Body of pancreas (tissue), 4 donors: ENCODE measurements at places on chromosomes 4 and X. TPM values are rescaled to one million over a fixed set of nuclear protein-coding genes. Genes with fewer than 3 reads are reported as not detected.

Gene HSFX1
- total RNA-seq = 0.26 TPM

Gene SULT1B1
- total RNA-seq = 4.0 TPM

Gene GLOD5
- not detected for total RNA-seq

Gene UGT8
- 8.3 TPM for total RNA-seq

Gene PPP2R2C
- total RNA-seq = 0.66 TPM

Gene TCEAL2
- total RNA-seq = 1.3 TPM

DNA sequence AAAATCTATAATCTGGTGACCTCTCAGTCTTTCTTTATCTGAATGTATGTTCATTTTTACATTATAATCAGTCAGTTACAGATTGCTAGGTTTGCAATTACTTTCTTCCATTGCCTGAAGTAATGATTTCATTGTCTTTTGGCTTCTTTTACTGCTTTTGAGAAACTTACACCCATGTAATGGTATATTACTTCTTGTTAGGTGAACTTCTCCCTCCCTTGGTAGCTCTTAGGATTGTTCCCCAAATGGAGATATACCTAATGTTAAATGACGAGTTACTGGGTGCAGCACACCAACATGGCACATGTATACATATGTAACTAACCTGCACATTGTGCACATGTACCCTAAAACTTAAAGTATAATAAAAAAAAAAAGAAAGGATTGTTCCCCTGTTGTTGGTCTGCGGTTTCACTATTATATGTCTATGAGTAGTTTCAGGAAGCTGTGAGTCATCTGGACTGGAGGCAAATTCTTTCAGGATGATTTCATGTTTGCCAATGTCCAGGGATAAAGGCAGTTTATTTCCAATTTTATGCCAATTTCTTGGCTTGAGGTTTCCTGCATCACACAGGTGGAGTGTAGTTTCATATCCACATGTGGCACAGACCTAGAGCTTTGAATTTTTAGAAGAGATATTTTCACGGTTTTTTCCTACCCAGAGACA, 21.8 kb downstream of the SPANXC start:
- H3K27ac ChIP-seq = no peak overlapping the region
- H3K27me3 ChIP-seq = no peaks in the 10 kb centered on the region
- no peak overlapping the region for H3K4me3 ChIP-seq
- no peak for DNase-seq

DNA sequence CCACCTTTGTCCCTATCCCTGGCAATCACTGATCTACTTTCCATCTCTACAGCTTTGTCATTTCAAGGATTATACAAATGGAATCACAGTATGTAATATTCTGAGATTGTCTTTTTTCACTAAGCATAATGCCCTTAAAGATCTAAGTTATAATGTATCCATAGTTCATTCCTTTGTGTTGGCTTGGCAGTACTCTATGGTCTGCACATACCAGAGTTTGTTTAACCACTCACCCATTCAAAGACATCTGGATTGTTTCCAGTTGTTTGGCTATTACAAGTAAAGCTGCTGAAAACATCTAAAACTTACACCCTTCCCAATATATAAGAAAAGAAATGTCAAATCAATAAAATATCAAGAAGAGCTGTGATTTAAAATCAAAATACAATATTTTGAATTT, 26.0 kb upstream of the AWAT1 start:
- H3K4me3 ChIP-seq = no peak overlapping the region
- H3K4me1 ChIP-seq = no peaks in the 10 kb centered on the region
- H3K36me3 ChIP-seq = no peaks in the 10 kb centered on the region
- H3K27me3 ChIP-seq = no peaks in the 10 kb centered on the region

DNA sequence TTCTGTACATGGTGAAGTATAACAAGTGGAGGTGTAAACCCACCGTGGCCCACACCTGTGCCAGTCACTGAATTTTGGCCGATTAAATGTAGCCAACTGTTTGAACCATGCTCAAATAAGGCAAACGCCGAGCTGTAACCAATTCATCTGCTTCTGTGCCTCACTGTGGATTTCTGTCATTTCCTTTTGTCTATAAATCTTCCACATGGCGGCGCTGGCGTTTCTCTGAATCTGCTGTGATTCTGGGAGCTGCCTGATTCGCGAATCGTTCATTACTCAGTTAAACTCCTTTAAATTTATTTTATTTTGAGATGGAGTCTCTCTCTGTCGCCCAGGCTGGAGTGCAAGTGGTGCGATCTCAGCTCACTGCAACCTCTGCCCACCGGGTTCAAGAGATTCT, 19.2 kb downstream of the SUPT20HL2 start:
- H3K27me3 ChIP-seq = no peaks in the 10 kb centered on the region
- H3K36me3 ChIP-seq = no peaks in the 10 kb centered on the region
- H3K27ac ChIP-seq = no peak overlapping the region
- no peak for DNase-seq

DNA sequence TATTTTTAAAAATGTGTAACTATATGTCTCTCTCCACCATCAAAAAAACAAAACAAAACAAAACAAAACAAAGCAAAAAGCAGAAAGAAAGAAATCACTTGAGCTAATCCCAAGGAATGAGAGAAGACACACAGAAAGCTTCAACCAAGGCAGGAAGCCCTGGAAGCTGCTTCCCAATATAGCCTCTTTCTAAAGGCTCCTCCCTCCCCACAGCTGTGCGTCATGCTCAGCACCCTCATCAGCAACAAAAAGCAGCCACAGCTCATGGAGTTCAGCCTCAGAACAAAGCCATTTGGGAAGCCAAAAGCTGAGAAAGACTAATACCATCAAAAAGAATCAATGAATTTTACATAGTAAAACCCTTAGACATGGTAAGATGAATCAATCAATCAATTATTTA, 501.6 kb upstream of the SMIM31 start:
- H3K27me3 ChIP-seq = no peaks in the 10 kb centered on the region
- DNase-seq = no peak
- H3K4me1 ChIP-seq = no peaks in the 10 kb centered on the region
- H3K4me3 ChIP-seq = no peak overlapping the region
- H3K36me3 ChIP-seq = no peaks in the 10 kb centered on the region
- no peak overlapping the region for H3K27ac ChIP-seq

GRCh38 chrX:63743596-63743995, 41.4 kb downstream of the ARHGEF9 start:
- no peaks in the 10 kb centered on the region for H3K36me3 ChIP-seq
- H3K4me3 ChIP-seq = no peak overlapping the region
- H3K27ac ChIP-seq = no peak overlapping the region
- H3K27me3 ChIP-seq = no peaks in the 10 kb centered on the region
- no peak for DNase-seq

DNA sequence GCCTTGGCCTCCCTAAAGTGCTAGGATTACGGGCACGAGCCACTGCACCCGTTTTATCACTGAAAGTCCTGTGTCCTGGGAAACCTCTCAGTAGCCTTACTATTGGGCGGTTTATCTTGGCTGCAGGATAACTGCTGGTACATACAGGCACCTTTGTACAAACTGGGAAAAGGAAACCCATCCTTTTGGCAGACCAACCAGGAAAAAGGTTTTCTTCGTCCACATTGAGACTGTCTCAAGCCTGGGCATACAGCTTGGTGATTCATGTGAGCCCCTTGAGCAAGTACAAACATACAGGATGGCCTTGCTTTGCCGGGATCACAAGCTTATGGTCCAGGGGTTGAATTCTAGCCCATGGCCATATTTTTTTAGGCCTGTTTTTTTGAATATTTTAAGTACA, 32.8 kb downstream of the RWDD4 start:
- H3K4me3 ChIP-seq = no peak overlapping the region
- H3K4me1 ChIP-seq = peaks cover 13% of the 10 kb centered on the region
- H3K27me3 ChIP-seq = no peaks in the 10 kb centered on the region
- no peaks in the 10 kb centered on the region for H3K36me3 ChIP-seq
- no peak overlapping the region for H3K27ac ChIP-seq

DNA sequence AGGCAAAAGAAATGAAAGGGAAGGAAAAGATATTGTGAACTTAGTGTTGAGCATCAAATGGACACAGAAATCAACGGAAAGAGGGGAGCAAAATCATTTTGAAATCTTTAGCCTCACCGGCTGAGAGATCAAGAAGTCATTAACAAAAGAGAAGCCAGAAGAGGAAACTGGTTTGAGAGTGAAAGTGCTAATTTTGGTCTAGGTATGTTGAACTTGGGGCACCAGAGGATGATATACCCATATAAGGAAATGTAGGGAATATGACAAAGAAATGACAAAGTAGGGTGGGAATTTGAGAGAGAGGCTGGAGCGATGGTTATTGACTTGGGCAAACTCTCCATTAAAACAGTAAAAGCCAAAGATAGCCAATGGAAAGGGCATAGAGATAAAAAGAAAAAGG, 183.4 kb upstream of the ATOH1 start:
- H3K27me3 ChIP-seq = no peaks in the 10 kb centered on the region
- no peak for DNase-seq
- H3K4me3 ChIP-seq = no peak overlapping the region
- no peaks in the 10 kb centered on the region for H3K36me3 ChIP-seq
- H3K27ac ChIP-seq = no peak overlapping the region
- no peaks in the 10 kb centered on the region for H3K4me1 ChIP-seq

DNA sequence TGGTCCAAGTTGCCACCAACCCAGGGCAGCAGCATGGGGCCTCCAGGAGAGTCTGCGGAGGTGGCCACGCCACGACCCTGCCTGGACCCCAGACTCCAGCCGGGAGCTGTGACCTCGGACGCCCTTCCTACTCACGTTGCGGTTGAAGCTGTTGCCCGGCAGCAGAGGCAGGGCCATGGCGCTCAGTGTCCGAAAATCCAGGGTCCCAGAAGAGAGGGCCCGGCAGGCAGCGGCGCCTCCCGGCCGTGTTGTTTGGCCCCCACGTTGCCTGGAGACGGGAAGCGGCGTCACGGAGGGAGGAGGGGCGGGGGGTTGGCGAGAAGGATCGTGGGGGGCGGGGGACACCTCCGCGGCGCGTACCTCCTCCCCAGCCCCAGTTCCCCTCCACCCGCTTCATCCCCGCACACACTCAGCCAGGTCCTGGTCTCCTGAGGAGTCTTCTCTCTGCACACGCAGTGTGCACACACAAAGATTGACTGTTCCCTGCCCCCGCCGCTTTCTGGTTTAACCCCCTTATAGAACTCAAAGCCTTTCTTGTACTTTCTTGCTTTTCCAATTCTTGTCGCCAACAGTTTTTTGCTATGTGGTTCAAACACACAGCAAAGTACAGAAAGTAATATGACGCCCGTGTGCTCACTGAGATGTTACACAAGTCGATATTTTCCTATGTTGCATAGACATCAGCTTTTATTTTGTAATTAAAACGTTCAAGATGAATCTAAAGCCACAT, at the start of gene EFHC2:
Gene EFHC2 (minus strand): TSS at position 261 of the 730 bp plus-strand sequence. CDS start 84 bp downstream, at position 177.
- no peak within 1 kb of the TSS for H3K4me3 ChIP-seq
- no peaks in the 10 kb centered on the region for H3K36me3 ChIP-seq
- no peak within 1 kb of the TSS for H3K27ac ChIP-seq
- DNase-seq = peak; percentile 26
- H3K27me3 ChIP-seq = no peaks in the 10 kb centered on the region
- no peaks in the 10 kb centered on the region for H3K4me1 ChIP-seq

- no peak overlapping the region for H3K27ac ChIP-seq
- H3K4me1 ChIP-seq = no peaks in the 10 kb centered on the region
- DNase-seq = no peak
- no peaks in the 10 kb centered on the region for H3K27me3 ChIP-seq
- H3K36me3 ChIP-seq = no peaks in the 10 kb centered on the region
- no peak overlapping the region for H3K4me3 ChIP-seq
Measured at GRCh38 chrX:123818243-123818642, 41.6 kb upstream of the XIAP start.

DNA sequence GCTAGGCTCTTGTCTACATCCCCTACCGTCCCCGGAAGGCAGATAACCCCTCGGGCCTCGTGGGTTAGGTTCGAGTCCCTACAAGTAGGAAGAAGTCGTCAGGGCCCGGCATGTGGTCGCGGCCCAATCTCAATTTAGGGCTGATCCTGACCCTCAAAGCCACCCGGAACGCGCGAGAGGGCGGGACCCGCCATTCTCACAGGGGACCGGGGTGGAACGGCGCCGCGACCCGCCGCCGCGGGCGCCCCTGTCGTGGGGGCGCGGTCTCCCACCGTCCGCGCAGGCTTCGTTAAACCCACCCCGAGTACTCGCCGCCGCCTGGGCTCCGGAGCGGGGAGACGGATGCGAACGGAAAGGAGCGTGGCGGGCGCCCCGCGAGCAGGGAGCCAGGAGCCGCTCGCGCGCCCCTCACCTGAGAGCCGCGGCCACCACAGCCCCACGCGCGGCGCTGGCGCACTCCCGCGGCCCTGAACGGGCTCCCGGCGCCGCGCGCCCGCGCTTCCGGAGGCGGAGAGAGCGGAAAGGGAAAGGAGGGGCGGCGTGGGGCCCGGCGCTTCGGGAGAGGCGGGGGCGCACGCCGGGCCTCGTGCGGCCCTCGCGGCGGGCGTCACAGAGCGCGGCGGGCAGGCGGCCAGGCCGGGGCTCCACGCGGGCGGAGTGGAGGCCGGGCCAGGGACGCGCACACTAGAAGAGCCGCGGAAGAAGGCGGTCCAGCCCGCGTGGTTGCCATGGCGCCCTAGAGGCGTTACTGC, at the start of gene CFAP97:
Gene CFAP97 (minus strand): TSS at position 515 of the 752 bp plus-strand sequence. CDS start 12,804 bp downstream, outside the sequence.
- peak within 1 kb of the TSS; percentile 44 for H3K4me3 ChIP-seq
- peak within 1 kb of the TSS; percentile 94 for H3K27ac ChIP-seq
- peak; percentile 91 for DNase-seq
- peaks cover 26% of the 10 kb centered on the region for H3K4me1 ChIP-seq
